ENCODE measurements at places on chromosomes 7 and 10.

DNA sequence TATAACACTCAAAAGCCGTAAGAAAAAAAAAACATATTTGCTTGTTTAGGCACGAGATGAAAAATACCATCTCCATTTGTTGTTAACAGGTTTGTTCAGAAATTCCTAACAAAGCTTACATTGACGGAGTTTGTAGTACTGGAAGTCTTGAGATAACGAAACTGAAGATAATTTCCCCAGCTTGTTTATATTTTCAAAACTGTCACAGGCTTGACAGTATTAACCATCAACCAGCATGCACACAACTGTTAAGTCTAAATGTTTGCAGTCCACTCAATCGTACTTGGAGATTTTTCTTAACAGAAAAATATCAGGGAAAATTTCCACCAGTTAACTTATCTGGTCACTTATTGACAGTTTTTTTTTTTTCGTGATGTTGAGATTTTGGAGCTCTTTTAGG is 68.5 kb downstream of the ITGA8 start:
- no peak for DNase-seq

- no peak for DNase-seq
Measured at GRCh38 chr7:985915-986741, 3.1 kb downstream of the CYP2W1 start.

GRCh38 chr7:124276005-124276622 is 243.2 kb upstream of the TMEM229A start:
- DNase-seq: peak; percentile 46

- DNase-seq: no peak
Measured at GRCh38 chr7:141702047-141702567, at the start of gene DENND11. TSS of gene DENND11 (minus strand) at chr7:141702166. CDS start at chr7:141702153, 13 bp downstream.

DNA sequence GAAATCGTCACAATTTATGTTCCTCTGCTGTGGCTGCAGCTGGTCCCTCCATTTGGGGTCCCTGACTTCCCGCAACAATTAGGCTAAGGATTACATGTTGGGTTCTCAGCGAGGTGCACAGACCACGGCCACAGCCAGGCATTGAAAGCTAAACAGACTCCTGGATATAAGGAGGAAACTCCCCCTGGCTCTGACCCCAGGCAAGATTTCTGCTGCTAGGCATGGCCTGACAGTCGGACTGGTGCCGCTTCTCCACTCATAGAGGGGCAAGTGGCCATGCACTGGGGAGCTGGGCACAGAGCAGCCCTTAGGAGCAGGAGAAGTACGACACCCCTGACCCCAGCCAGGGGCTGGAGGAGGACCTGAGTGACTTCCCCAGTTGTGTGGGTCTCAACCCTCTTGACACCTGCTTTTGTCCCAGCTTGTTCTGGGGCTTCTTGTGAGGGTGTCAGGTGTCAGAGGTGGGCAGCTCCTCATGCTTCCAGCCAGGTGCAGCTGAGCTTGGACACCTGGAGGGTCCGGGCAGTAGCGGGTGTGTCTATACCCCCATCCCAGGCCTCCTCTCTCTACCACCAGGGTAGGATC is 38.3 kb downstream of the TSPAN15 start:
- no peak for DNase-seq

DNA sequence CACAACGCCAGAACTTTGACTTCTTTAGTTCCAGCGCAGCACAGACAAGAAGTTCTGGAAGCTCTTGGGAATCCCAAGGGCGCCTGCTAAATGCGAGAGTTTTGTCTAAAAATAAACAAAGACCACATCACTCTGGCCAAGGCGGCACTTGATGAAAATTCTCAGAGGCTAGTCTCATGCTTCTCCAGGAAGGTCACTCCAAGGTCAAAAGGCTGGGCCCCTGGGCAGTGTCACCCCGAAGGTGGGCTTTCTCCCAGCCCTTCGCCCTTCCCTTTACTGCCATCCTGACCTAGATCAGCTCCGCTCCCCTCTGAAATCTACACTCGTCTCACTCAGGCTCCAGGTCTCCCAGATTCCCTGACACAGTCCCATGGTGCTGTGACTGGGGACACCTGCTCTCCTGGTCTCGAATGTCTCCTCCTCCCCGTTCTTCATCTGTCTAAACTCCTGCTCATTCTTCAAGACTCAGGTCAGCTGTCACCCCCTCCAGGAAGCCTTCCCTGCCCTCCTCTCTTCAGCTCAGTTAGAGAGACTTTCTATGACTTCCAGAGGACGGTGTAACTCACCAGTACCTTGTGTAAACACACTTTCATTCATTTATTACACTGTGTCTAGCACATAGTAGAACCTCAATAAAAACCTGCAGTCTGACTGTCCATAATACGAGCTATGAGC is 10.5 kb downstream of the FAM53B start:
- no peak for DNase-seq

- DNase-seq: no peak
Measured at GRCh38 chr7:115552766-115553165, 477.8 kb downstream of the TFEC start.

DNA sequence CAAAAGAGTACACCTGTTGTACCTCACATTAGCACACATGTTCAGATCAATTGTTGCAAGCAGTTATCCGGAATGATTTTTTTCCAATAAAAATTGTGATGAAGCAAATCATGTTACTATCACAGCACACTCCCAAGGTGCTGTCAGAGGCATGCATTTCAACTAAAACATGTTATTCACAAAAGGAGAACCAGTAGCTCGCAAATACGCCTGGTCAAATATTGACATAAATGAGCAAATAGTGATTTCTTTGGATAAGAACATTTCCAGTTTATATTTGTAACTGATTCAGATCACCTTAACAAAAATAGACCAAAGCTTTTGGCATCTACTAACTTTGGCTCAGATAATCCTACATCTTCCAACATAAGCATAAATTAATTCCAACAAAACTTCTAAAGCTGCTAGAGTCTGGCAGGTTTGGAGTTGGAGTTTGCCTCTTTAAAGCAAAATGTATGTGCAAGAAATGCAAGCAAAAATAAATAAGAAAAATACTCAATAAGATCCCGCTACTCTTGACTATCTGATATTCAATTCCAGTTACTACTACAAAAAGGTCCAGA is 208.0 kb downstream of the SFMBT2 start:
- DNase-seq: no peak

DNA sequence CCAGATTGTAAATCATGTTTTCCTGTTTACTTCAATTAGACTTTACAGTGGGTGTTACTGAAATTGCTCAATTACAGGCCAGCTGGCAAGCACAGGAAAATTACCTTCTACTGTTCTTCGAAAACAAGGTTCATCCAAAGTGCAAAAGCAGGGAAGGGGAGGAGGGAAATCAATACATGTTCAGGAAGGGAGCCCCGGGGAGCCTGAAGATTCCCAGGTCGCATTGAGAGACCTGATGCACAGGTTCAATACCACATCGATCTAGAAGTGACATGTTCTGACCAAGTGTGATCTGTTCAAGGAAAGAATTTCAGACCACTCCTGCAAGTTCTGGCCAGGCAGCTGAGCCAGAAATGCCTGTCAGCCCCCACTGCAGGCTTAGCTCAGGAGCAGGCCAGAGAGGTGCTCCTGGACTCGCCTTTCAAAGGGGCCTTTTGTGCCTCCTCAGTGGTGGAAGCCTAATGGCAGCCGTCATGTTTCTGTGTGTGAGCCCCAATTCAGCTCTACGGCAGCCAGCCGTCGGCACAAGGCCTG is 35.9 kb downstream of the FAM53B start:
- DNase-seq: no peak

DNA sequence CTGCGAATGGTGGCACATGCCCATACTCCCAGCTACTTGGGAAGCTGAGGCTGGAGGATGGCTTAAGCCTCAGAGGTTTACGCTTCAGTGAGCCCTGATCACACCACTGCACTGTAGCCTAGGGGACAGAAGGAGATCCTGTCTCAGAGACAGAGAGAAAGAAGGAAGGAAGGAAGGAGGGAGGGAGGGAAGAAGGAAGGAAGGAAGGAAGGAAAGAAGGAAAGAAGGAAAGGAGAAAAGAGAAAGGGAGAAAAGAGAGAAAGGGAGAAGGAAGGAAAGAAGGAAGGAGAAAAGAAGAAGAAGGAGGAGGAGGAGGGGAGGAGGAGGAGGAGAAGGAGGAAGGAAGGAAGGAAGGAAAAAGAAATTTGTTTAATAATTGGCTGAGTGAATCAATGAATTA is 13.0 kb upstream of the SAR1A start:
- no peak for DNase-seq

- DNase-seq: no peak
Measured at GRCh38 chr10:48885376-48885775, 54.3 kb downstream of the LRRC18 start.

DNA sequence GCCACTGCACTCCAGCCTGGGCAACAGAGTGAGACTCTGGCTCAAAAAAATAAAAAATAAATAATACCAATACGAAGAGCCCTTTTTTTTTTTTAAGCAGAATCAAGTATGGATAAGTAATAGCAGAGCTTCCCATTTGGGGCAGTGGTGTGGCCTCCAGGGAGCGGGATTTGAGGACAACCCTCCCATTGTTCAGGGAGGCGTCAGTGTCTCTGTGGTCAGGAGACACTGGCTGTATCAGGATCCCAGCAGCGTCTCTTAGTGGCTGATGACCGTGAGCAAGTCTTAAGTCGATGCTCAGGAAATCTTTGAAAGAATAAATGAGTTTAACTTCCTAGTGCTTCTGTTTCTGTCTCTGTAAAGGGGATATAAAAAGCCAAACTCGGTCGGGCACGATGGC is 25.2 kb upstream of the SH2B2 start:
- peak; percentile 68 for DNase-seq

- DNase-seq: no peak
Measured at GRCh38 chr7:143485500-143485899, 7.8 kb downstream of the TAS2R41 start.

DNA sequence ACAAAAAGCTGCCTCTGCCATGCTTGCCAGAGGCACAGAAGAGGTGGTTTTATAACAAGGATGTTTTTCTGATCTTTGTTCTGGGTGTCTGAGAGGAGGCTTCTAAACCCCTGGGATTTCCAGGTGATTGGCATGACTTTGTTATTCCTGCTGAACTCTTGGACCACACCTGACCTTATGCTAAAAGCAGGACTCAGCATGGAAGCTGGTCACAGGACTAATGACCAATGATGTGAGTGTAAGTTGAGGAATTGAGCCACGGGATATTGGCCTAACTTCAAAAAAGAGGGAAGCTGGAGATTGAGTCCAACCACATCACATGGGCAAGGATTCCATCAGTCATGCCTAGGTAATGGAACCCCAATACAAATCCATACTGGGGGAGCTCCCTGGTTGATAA is 437.9 kb downstream of the POM121L12 start:
- DNase-seq: no peak

- DNase-seq: no peak
Measured at GRCh38 chr10:33143160-33143728, 185.2 kb upstream of the ITGB1 start.

DNA sequence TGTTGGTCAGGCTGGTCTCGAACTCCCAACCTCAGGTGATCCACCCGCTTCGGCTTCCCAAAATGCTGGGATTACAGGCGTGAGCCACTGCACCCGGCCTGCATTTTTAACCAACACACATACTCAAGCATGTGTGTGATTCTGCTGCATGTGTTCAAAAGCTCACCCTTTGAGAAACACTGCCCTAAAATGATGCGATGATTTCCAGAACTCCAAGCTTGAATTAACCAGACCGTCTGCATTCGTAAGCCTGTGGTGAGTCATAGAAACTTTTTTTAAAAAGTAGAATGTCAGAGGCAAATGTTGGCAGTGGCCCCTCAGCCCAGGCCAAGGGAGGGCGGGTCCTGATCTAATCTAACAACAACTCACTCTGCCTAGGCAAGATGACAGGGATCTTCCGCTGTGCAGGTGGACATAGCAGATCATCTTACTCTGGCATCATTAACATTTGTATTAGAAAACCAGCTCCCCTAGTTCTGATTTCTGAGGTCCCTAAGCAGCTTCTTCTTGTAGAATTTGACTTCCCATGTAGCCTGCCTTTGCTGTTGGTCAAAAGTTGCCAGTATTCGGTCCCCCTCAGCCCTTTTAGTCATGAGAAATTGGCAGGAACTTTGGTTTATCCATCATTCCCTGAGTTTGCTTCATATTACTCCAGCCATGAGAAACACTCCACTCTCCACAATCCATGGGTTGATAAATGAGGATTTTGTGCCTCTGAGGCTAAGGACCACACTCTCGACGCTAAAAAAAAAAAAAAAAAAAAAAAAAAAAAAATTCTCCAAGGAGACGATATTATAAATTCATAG is 190.4 kb downstream of the SKIDA1 start:
- DNase-seq: no peak

GRCh38 chr10:30783939-30784501 is 154.5 kb upstream of the LYZL2 start:
- DNase-seq: peak; percentile 57

Data from foreskin melanocyte (primary cell).